Lung microvascular endothelial cell (primary cell): ENCODE measurements at places on chromosomes 4 and X. TPM values are rescaled to one million over a fixed set of nuclear protein-coding genes. Genes with fewer than 3 reads are reported as not detected.

DNA sequence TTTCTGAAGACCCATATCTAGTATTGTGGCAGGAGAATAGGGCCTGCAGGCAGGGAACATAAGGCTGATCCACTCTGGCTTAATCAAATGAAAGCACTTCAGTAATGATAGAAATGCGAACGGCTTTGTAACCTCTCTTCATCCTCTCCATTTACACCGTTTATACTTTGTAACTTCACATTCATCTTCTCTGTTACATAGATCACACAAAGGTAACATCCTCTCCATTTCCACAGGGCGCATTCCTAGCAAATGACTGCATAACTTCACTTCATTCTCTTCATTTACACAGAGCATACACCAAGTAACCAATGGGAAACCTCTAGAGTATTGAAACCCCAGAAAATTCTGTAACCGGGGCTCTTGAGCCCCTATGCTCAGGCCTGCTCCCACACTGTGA lies 65.5 kb upstream of the SLC34A2 start:
- DNase-seq, result no peak

The CXCL6 gene
- total RNA-seq, result 0.22 and 0.40 TPM in 2 replicates

DNA sequence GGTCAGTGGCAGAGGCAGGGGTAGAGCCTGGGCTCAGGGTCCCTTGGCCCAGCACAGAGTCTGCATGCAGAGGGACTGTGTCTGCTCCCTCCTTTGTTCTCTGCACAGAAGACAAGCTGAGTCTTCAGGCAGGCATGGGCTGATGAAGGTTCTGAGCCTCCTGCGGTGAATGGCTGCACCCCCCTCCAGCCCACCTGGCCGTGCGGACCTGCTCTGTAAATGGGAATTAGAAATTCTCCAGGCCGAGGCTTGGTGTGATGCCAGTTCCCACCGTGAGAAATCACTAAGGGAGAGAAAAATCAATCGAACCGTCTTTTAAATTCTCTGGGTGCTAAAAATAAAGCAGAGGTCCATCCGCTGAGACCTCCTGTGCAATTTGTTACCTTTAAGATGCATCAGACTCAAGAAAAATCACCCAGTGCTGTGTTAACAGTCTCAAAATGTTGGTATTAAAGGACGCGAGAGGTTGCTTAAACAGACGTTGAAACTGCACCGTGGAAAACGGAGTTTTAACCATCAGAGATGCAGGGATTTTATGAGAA lies 96.0 kb downstream of the WFS1 start:
- no peak for DNase-seq

The AFF2 gene
- total RNA-seq, result 0.20 and 0.22 TPM in 2 replicates

DNA sequence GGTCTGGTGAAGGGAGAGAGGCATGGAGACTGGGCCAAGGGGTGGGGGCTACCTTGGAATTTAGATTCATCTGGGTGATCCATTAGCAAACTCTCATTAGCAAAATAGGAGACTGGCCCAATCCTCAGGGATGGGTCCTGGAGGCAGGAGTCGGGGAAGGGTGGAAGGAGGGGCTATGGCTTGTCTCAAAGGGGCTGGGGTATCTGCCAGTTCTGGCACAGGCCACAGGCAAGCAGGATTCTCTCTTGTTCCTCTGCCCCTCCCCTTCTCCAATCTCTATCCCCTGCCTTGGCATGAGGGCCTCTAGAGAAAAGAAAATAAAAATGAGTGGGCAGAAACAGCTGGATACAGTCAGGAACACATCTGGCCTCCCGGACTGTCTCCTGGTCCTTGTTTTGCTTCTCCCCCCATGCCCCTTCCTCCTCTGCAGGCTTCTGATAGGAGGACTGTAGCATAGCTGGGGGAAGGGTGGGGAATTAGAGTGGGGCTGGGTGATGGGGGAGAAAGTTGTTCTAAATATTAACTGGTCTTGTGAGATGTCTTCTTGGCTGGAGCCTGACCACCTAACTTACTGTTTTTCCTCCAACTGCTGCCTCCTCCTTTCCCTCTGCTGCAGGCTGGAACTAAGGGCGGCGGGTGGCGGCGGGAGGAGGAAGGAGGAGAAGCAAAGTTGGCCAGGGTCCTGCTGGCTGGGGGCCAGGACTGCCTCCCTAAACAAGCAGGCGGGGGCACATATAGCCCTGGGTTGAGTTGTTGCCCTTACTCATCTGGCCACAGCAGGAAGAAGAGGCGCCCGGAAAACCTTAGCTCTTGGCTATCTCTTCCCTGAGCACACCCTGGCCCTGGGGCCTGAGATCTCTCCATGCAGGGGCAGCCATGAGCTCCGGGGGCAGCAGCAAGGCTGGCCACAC lies 53.3 kb upstream of the LAS1L start:
- DNase-seq, result peak; percentile 40

- DNase-seq, result no peak
These were observed 17.2 kb downstream of the EDNRA start for GRCh38 chr4:147498031-147498660.

- DNase-seq, result no peak
These were observed 9.4 kb downstream of the SCD5 start for GRCh38 chr4:82789025-82789776.

The SLITRK2 gene
- not detected in 2 replicates for total RNA-seq

DNA sequence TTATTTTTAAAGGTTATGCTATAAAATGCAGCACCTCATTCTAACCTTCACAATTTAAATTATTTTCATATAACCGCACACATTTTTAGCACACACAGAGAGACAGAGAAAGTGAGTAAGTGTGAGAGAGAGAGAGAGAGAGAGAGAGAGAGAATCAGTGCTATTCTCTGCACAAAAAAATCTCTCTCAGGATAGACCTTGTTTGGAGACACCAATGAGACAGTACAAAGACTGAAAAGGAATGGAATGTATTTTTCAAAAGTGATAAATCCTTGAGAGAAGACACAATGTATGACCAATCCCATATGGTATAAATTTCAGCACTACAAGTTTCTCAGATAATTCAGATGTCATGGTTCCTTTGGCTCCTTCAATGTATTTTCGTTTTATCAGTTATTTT lies 132.1 kb upstream of the PCDH18 start:
- DNase-seq, result no peak

DNA sequence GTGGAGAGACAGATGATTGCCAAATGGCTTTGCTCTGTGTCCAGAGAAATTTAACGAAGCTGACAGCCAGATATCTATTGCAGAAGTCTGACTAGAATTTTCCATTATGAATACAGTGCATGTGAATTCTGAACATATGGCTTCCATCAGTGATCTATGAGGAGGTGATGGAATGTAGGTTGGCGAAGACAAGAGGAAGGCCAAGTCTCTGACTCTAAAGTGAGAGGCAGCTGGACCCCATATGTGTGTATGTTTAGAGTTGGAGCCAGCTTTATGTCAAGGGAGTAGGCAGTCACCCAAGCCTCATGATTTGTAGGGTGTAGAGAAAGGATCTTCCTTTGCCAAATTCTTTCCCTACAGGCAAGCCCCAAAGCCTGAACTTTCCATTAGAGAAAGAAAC lies 76.2 kb upstream of the TEX13D start:
- no peak for DNase-seq

DNA sequence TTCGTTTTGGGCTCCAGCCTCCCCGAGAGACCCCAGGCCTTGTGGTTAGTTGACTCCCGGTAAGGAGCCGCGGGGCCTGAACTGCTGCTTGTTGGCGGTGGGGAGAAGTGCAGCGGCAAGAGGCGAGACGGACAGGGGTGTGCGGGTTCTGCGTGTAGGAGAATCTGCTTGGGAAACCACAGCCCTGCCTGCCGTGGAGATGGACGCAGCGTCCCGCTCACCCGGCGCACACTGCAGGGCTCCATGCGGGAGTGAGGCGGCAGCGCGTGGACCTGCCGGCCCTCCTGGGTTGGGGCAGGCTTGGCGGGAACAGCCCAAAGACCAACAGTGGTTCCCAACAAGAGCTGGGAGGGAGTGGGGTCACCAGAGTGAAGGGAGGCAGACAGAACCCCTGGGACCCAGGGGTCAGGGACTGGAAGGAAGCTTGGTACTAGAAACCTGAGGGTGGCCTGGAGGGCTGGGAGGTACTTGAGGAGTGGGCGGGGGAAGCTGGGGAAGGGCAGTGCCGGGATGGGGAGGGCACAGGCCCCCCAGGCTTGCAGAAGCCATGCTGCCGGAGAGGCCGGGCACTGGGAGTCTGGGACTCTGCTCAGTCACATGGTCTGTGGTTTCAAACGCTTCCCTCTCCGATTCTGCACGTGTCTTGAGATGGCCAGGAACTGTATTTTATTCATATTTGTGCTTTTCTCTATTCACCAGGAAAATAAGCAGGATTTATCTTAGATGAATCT lies 70.8 kb downstream of the RGS12 start:
- DNase-seq, result no peak

The ETDB gene
- not detected in 2 replicates for total RNA-seq

The GABRB1 gene
- total RNA-seq, result not detected in 2 replicates

- DNase-seq, result no peak
These were observed 30.8 kb upstream of the MTNR1A start for GRCh38 chr4:186586205-186586604.

- DNase-seq, result no peak
These were observed 48.8 kb downstream of the LIMCH1 start for GRCh38 chr4:41586675-41587225.

GRCh38 chr4:106565727-106566126 lies 197.1 kb upstream of the GIMD1 start:
- peak; percentile 12 for DNase-seq

The PFKFB1 gene
- under 0.01 TPM in 1 of 2 replicates, not detected in the other for total RNA-seq
